ENCODE measurements at places on chromosomes 12 and 14.

DNA sequence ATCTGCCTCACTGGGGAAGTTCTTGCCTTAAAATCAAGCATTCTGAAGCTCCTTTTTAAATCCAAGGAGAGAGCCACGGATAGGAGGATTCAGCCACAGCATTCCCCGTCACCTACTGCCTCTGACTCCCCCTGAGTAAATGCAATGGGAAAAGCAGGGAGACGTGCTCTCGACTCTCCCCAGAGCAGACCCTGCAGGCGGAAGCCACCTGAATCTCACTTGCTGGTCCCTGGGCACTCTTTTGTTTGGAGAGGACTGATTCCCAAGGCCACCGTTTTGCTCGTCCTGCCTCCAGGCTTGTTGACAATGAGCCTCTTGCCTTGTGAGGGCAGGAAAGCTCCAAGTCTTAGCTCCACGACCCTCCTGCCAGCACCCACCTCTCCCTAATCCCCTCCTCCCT, 204.5 kb downstream of the SLC15A4 start:
- DNase-seq, result no peak

DNA sequence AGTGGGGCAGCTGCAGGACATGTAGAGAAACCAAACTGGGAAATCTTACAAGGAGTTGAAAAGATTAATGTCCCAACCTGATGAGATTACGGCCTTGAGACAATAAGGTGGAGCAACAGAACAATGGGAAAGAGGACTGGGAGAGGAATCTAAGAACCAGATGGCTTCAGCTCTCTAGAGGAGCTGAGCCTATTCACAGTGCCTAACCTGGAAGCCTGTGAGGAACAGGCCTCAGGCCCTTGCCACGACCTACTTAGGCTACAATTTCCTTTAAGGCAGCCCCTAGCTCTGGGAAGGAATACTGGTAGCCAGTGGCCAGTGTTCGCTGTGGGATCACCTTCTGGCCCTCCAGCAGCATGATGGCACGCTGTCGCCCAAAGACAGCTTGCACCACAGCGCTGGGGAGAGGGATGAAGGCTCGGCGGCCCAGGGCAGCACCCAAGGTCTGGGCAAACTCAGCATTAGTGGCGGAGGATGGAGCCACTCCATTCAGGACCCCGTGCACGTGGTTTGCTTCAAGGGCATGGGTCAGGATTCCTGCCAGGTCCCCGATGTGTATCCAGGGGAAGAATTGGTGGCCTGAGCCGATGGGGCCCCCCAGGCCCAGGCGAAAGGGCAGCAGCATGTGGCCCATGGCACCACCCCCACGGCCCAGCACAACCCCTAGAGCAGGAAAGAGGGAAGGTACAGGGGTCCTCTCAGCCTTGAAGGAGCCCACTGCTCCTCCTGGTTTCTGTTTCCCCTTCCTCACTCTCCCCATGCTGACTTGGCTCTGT, 2.6 kb downstream of the SDR39U1 start:
- no peak for DNase-seq

GRCh38 chr12:119826661-119827445, 50.3 kb downstream of the CIT start:
- no peak for DNase-seq

DNA sequence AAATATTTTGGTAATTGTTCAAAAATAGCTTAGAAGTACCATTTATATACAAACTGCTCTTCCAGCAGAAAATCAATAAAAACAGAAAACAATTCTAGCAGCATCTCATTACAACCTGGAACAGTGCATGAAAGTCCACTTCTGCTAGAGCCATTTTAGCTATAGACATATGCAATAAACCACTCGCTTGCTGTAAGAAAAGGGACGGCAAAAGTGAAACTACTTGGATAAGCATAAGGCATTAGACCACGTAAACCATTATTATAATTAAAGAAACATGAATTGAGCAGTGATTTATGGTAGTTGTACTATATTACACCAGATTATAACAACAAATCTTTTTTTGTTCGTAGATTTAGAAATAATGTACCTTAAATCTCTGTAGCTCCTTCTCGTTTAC, 48.7 kb downstream of the LRIG3 start:
- no peak for DNase-seq

All from HT-29 (cell line).